Esophagus muscularis mucosa (tissue), 4 donors: ENCODE measurements at places on chromosomes 11 and 22. TPM values are rescaled to one million over a fixed set of nuclear protein-coding genes. Genes with fewer than 3 reads are reported as not detected.

GRCh38 chr22:19488884-19489843 is 9.4 kb downstream of the CDC45 start:
- no peak overlapping the region for H3K4me3 ChIP-seq
- no peaks in the 10 kb centered on the region for H3K27me3 ChIP-seq
- no peaks in the 10 kb centered on the region for H3K4me1 ChIP-seq
- H3K27ac ChIP-seq, result no peak overlapping the region
- H3K36me3 ChIP-seq, result no peaks in the 10 kb centered on the region

- no peak overlapping the region for H3K4me3 ChIP-seq
- no peaks in the 10 kb centered on the region for H3K36me3 ChIP-seq
- H3K27ac ChIP-seq, result no peak overlapping the region
- no peak for DNase-seq
- peaks cover 17% of the 10 kb centered on the region for H3K27me3 ChIP-seq
- H3K4me1 ChIP-seq, result peaks cover 29% of the 10 kb centered on the region
These were observed 2.9 kb upstream of the SHANK2 start for GRCh38 chr11:71255323-71255722.

Gene HDHD5
- 29.9 TPM for total RNA-seq

- no peak overlapping the region for H3K27ac ChIP-seq
- H3K27me3 ChIP-seq, result no peaks in the 10 kb centered on the region
- H3K4me3 ChIP-seq, result no peak overlapping the region
- H3K36me3 ChIP-seq, result no peaks in the 10 kb centered on the region
- H3K4me1 ChIP-seq, result no peaks in the 10 kb centered on the region
These were observed 9.0 kb downstream of the MAP6 start for GRCh38 chr11:75659836-75660235.

Gene BDNF
- not detected for total RNA-seq

Gene SULT4A1
- 1.0 TPM for total RNA-seq

Gene MS4A4E
- total RNA-seq, result 7.9 TPM

DNA sequence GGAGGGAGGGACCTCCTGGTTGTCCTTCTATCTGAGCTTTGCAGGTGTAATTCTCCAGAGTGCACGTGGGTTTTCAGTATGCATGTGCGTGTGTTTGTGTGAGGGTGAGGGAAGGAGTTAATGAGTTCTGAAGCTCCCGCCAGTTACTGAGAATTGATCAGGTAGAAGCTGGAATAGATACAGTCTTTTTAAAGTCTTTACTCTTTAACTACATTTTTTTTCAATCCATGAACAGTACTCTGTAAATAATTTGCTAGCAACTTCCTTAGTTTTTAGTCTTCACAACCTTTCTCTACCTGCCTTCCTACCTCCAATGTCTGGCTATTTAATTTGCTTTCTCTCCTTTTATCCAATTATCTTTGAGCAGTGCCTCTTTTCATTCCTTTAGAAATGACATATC is 25.5 kb downstream of the ARHGAP42 start:
- H3K4me3 ChIP-seq, result no peak overlapping the region
- no peaks in the 10 kb centered on the region for H3K4me1 ChIP-seq
- H3K36me3 ChIP-seq, result no peaks in the 10 kb centered on the region
- no peak overlapping the region for H3K27ac ChIP-seq
- H3K27me3 ChIP-seq, result no peaks in the 10 kb centered on the region
- DNase-seq, result no peak

- no peak for DNase-seq
- no peaks in the 10 kb centered on the region for H3K27me3 ChIP-seq
- H3K27ac ChIP-seq, result no peak overlapping the region
These were observed 41.6 kb downstream of the MRTFA start for GRCh38 chr22:40594924-40595323.

DNA sequence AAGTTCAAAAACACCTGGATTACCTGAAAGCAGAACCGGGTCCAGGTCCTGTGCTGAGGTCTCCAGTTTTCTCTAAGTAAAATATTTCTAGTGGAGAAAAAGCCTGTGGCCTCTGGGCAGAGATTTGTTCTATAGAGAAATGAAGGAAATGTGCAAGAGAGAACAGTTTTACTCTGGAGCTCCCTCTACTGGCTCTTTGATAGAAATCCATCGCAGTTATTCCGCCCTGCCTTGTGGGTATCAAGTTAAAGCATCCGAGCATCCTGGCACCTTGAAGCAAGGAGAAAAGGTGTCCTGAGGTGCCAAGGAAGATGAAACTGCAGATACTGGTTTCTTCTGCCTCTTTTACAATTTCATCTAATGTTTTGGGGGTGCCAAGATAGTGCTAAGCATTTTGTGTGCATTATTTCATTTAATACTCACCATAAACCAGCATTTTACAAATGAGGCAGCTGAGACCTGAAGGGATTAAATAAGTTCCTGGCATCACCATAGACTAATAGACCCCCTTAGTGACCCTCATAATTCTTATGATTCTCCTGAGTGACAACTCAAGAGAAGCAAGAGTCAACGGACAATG is 113.1 kb upstream of the HSD17B12 start:
- no peak overlapping the region for H3K4me3 ChIP-seq
- DNase-seq, result no peak
- H3K36me3 ChIP-seq, result no peaks in the 10 kb centered on the region
- H3K4me1 ChIP-seq, result no peaks in the 10 kb centered on the region
- no peak overlapping the region for H3K27ac ChIP-seq

DNA sequence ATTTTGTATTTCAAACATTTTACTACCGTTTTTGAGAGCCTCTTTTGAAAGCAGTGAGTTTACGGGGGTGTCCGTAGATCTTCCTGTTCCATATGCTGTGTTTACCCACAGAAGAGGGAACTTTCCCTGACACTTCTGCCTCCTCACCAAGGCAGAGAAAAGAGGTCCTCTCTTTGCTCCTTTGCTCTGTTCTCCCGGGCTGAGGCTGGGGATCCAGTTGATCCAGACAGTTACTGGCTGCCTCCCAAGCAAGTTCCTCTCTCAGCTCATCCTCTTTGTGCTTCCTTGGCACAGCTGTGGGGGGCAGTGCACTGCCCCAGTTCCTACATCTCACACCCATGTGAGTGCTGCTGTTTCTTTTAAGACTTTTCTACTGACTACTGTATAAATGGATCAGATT is 813.7 kb downstream of the NTM start:
- no peak for DNase-seq
- no peaks in the 10 kb centered on the region for H3K36me3 ChIP-seq
- H3K27me3 ChIP-seq, result no peaks in the 10 kb centered on the region
- no peaks in the 10 kb centered on the region for H3K4me1 ChIP-seq
- H3K27ac ChIP-seq, result no peak overlapping the region
- no peak overlapping the region for H3K4me3 ChIP-seq

Gene MRGPRX3
- not detected for total RNA-seq

DNA sequence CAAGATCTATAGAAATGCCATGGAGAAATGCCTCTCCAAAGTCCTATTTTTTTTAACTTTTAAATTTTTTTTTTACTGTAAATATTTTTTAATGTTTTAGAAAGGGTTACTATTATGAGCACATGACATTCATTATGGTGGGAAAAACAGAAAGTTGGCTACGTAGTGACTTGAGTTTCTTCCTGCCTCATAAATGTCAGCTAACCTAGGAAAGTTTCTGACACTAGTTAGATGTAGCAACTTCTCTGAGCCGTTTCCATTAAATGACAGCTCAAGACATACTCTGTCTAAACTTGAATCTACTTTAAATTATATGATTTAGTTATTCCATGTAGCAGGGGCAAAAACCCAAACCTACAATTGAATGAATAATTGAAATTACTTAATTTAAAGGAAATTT is 18.4 kb upstream of the CTSC start:
- H3K27me3 ChIP-seq, result no peaks in the 10 kb centered on the region
- H3K4me3 ChIP-seq, result no peak overlapping the region
- no peak for DNase-seq
- no peaks in the 10 kb centered on the region for H3K36me3 ChIP-seq

Gene DAGLA
- 1.5 TPM for total RNA-seq

DNA sequence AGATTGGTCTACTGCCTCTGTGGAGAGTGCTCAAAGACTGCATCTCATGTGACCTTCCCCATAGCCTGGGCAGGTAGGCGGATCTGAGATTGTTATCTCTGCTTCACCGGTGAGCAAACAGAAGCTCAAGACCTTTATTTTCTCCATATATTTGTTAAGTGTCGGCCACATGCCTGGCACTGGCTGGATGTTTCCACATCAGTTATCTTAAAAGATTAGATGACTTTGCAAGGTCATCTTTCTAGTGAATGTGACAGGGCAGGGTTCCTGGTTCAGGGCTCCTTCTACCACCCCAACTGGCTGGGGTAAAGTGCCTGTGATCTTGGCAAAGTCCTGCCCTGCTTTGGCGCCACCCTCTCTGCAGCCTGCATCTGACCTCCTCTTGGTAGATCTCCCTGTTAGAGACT is 125.0 kb downstream of the CCDC81 start:
- peaks cover 15% of the 10 kb centered on the region for H3K4me1 ChIP-seq
- no peaks in the 10 kb centered on the region for H3K36me3 ChIP-seq
- no peak for DNase-seq

DNA sequence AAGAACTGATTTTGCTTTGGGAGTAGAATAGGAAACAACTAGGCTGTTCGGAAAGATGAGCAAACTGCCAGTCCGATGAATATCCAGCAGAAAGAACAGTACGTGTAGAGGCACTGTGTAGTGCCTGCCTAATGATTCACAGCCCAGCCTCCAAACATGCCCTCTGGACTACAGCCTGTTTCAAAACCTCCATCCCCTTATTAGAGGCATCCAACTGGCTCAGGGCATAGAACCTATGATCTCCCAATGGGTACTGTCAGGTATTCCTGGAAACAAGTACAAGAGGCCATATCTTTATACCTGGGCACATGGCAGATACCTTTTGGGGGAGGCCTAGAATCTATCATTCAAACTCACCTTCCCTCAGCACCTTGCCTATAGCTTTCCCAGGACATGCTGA is 4.9 kb downstream of the RRP8 start:
- peaks cover 22% of the 10 kb centered on the region for H3K36me3 ChIP-seq
- no peak overlapping the region for H3K4me3 ChIP-seq
- H3K27ac ChIP-seq, result peak overlapping the region; percentile 82
- peak; percentile 60 for DNase-seq
- no peaks in the 10 kb centered on the region for H3K27me3 ChIP-seq
- H3K4me1 ChIP-seq, result peaks cover 74% of the 10 kb centered on the region

DNA sequence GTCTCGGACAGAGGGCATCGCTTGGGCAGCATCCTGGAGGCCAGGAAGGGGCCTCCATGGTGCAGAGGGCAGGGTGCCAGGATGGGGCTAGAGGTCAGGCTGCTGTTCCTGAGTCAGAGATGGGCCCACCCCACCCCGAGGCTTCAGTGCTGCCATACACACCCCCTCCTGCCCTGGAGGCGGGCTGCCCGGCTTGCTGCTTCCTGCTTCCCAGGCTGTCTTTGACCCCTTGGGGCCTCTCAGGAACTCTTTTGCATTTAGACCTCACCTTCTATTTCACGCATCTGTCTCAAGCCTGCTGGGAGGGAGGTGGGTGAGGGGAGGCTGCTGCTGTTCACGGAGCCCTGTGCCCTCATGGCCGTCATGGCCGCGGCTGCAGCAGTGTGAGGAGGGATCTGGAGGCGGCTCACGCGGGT is 6.6 kb upstream of the GRAMD4 start:
- H3K4me1 ChIP-seq, result peaks cover 41% of the 10 kb centered on the region
- H3K36me3 ChIP-seq, result no peaks in the 10 kb centered on the region
- no peak for DNase-seq
- H3K27me3 ChIP-seq, result no peaks in the 10 kb centered on the region
- H3K4me3 ChIP-seq, result no peak overlapping the region

GRCh38 chr22:18000441-18001039 is 23.8 kb downstream of the MICAL3 start:
- H3K36me3 ChIP-seq, result no peaks in the 10 kb centered on the region
- peak overlapping the region; percentile 87 for H3K4me3 ChIP-seq
- DNase-seq, result no peak
- H3K4me1 ChIP-seq, result peaks cover 48% of the 10 kb centered on the region
- no peaks in the 10 kb centered on the region for H3K27me3 ChIP-seq
- H3K27ac ChIP-seq, result peak overlapping the region; percentile 95

DNA sequence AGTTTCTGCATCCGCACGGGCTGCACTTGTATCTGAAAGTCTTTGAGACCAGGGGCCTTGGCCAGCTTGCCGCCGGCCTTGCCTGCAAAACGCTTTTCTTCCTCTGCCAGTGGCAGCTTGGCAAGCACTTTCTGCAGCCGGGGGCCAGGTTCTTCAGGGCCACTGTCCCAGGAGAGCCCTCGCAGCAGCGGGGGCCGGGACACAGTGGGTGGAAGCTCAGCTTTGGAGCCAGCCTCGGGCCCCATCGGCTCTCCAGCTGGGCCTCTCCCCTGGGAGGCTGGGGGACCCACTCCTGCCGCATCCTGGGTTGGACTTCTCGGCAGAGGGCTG is 57.5 kb upstream of the LYVE1 start:
- DNase-seq, result no peak
- peak overlapping the region; percentile 80 for H3K27ac ChIP-seq
- peaks cover 16% of the 10 kb centered on the region for H3K4me1 ChIP-seq
- H3K27me3 ChIP-seq, result no peaks in the 10 kb centered on the region
- no peaks in the 10 kb centered on the region for H3K36me3 ChIP-seq

GRCh38 chr11:117072517-117073461 is 25.4 kb downstream of the SIK3 start:
- H3K36me3 ChIP-seq, result no peaks in the 10 kb centered on the region
- no peaks in the 10 kb centered on the region for H3K27me3 ChIP-seq
- H3K4me3 ChIP-seq, result no peak overlapping the region
- H3K4me1 ChIP-seq, result peaks cover 78% of the 10 kb centered on the region
- H3K27ac ChIP-seq, result peak overlapping the region; percentile 51

GRCh38 chr11:130692220-130692619 is 224.1 kb downstream of the SNX19 start:
- peak; percentile 84 for DNase-seq
- no peaks in the 10 kb centered on the region for H3K36me3 ChIP-seq
- no peaks in the 10 kb centered on the region for H3K27me3 ChIP-seq
- no peak overlapping the region for H3K27ac ChIP-seq
- no peaks in the 10 kb centered on the region for H3K4me1 ChIP-seq

DNA sequence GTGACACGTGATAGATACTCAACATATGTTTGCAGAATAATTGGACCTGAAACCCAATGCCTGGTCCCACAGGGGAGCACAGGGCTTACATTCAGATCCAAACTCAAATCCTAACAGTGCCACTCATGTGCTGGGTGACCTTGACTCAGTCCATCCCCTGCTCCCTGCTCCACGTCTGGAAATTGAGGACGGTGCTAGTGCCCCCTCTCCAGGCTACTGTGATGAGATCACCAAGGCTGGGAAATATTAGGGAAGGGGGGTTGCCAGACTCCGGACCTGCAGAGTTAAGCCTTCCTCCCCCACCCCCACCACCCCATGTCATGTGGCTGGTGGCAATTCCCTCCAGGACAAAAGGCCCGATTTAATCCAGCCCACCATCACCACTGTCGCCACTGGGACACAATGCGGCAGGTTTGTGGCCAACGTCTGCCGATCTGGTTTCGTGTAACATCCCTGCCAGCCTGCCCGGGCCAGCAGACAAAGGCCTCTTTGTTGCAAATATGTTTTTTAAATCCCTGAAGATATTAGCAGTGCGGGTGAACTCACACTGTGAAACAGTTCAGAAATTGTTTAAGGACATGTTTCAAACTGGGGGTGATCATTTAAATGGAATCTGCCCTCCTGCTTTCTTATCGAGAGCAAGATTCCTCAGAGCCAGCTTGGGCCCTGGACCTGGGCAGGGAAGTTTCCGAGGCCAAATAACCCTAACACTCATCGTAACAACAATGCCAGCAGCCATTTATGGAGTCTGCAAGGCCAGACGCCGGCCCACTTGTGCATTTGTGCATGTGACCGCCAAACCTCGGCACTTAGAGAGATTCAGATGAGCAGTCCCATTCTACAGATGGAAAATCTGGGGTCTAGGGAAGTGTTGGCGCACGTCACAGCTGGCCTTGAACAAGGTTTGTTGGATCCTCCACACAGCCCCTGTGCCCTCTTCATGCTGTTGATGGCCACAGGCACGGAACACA is 19.6 kb upstream of the MN1 start:
- H3K27ac ChIP-seq, result no peak overlapping the region
- no peaks in the 10 kb centered on the region for H3K27me3 ChIP-seq
- H3K36me3 ChIP-seq, result no peaks in the 10 kb centered on the region
- no peak overlapping the region for H3K4me3 ChIP-seq
- H3K4me1 ChIP-seq, result no peaks in the 10 kb centered on the region
